ENCODE measurements at places on chromosomes 1 and 21.

DNA sequence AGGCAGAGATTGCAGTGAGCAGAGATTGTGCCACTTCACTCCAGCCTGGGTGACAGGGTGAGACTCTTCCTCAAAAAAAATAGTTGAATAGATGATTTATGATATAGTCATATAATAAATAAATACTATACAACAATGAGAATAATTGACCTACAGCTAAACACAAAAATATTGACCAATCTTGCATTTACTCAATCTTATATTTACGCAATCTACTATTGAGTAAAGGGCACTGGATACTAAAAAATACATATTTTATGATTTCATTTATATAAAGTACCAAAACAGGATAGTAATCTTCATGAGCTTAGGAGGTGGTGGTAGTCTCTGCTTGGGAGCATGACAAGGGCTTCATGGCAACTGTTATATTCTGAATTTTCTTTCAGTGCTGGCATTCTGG, 19.1 kb upstream of the GBP3 start:
- no peak for DNase-seq

- DNase-seq = no peak
Observed at GRCh38 chr1:151502035-151502700, 9.0 kb upstream of the CGN start.

DNA sequence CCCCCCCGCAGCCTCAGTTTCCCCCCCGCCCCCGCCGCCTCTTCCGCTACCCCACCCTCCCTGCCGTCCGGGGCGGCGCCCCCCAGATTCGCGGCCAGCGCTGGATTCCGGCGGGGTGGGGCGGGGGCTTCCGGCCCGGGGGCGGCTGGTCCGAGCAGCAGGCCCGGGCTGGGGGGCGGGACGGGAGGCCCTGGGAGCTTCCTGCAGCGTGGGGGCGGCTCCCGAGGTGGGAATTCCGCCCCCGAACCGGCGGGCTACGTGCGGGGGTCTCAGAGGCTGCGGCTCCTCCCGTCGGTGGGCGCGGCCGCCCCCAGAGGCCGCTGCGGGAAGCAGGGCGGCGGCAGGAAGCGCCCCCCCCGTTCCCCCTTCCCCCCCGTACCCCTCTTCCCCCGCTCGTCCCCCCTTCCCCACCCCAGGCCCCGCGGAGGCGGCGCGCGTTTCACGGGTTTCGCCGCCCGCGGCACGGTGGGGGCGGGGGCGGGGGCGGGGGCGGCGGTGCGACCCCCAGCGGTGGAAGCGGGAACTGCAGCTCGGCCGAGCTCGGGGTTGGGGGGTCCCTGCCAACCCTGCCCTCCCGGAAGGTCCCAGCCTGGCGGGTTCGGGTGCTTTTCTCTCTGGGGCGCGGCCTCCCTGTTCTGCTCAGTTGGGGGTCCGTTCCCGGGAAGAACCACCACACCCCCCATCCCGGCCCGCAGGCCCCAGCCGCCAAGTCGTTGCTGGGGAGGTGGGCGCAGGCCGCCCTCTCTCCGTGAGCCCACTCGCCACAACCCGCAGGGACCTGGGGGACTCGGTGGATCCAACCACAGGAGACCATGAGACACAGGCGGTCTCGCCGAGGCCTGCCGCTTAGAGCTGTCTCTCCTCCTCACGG, 76.3 kb downstream of the MORN1 start:
- peak; percentile 76 for DNase-seq

- DNase-seq = peak; percentile 100
Observed at GRCh38 chr1:225999227-225999911, at the start of gene SDE2. Gene SDE2 (minus strand): TSS chr1:225999343. CDS start chr1:225999312, 31 bp downstream.

DNA sequence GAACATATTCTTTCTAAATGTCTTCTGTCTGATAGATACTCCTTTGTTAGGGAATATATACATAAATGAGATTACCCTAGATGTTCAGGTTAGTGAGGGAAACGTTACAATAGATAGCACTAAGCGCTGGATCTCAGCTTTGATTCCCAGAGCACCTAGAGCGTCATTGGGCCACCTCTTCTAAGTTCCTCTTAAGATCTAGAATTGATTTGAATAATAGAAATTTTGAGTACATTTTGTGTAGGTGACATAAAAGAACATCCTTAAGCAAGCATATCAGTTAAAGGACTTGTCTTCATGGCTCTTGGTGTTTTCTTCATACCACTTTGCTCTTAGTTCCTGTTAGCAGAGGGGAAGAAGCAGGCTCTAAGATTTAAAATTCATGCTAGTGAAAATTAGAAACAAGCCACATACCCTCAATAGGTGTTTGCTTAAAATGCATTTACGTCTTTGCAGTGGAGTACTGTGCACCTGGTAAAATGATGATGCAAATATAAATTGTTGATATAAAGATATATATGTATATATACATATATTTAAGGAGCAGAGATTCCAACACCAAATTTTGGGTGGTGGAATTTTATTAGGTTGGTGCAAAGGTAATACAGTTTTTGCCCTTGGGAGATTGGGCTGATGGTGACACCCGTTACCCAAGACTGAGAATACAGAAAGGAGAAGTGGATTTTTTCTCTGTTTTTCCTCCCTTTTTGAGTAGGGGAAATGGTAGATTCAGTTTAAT, 47.1 kb downstream of the DYRK1A start:
- peak; percentile 35 for DNase-seq

DNA sequence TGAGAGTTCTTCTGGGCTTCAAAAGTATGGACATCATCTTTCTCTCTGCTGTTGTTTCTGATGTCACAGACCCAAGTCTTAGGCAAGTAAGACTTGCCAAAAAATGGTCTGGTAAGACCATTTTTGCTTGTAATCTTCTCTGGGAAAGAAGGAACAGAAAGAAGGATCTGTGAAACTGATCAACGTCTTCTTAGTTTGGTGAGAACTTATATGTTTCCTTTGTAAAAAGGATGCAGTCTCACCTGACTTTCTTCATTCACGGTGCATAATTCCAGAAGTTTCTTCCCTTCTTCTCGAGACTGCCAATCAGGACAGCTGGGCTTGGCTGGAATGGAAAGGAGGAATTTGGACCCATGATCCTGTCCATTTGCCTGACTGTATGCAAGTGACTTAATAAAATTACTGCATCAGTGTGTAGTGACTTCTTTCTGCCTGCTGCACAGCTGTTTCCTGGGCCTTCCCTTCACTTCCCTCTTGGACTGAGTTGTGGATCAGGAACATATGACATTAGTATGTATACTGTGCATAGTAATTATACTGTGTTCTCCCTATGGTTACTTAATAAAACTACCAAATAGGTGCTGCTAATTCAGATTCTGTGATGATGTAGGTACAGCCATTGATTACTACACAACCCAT, 7.6 kb upstream of the DENND1B start:
- DNase-seq = no peak

DNA sequence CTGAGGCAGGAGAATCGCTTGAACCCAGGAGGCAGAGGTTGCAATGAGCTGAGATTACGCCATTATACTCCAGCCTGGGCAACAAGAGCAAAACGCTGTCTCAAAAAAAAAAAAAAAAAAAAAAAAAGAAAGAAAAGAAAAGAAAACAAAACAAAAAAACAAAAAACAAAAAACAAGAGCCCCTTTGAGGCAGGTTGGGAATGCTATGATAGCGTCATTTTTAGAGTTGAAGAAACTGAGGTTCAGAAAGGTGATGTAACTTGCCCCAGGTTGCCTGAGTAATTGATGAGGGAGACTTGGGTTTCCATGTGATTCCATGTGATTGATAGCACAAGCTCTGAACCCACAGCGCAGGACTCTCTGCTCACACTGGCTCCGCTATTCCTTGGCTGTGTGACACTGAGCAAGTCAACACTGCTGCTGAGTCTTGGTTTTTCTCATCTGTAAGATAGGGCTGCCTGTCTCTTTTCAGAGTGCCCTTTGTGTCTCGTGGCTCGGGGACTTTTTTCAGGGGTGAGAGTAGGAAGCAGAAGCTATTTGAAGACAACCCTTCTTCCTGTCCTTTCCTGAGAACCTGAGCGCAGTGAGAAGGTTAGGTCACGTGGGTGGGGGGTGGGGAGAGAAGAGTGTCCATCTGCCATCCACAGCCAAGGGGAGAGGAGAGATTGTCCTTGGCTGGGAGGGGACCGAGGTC, 2.5 kb downstream of the CNR2 start:
- DNase-seq = peak; percentile 64

DNA sequence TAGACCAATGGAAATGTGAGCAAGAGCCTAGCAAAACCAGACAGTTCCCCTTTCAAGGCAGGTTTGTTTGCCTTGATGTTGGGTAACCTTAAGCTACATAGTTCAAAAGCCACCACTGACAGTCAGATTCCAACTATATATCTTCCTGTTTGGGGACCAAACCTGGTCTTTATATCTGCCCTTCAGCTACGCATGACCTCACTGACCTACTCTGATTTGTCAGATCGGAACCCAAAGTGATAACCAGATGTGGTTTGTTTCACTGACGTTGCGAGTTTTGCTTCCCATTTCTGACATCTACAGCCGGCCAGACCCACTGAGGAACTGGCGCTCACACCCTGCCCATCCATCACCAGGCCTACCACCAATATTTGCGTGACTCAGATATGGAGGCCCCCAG, 361.1 kb upstream of the CHRM3 start:
- DNase-seq = no peak

DNA sequence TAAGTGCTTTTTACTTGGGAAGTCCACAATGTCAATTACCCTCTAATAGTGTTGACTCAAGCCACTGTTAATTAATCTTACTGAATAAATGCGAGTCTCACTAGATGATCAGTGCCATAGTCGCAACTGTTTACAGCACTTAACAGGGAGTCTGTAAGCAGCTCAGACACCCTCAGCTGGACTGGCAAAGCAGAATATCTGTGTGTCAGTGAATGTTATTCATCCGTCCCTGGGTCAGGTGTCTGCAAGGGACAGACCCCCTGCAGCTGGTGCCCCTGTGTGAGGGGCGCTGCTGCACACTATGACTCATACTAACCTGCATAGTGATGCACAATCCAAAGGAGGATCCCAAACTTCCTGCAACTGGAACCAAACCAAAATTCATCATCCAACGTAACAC, 306.5 kb downstream of the HHIPL2 start:
- DNase-seq = no peak

DNA sequence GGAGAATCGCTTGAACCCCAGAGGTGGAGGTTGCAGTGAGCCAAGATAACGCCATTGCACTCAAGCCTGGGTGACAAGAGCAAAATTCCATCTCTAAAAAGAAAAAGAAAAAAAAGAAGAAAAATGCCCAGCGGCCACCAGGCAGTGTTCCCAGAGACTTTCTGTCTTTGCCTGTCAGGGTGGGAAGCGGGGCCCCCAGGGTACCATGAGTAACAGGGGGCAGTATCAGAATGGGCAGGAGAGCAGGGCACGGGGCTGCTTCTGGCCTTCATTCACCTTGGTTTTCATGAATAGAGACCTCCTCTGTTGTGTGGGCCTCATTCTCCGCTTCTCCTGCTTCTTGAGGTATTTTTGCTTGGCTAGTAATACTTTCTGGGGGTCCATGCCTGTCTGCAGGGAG, 20.4 kb downstream of the SLC26A9 start:
- no peak for DNase-seq

GRCh38 chr1:189654906-189655305, 822.8 kb downstream of the BRINP3 start:
- no peak for DNase-seq

DNA sequence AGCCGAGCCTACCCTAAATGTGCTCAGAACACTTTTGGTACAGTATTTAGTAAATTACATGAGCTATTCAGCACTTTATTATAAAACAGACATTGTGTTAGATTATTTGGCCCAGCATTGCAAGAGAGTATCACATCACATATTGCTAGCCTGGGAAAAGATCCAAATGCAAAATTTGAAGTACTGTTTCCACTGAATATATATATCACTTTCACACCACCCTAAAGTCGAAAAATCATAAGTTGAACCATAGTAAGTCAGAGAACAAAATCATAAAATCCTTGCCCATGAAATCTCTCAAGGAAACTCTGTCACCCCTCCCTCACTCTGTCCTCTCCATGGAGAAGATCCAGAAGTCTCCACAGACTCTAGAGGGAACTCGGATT, 33.1 kb downstream of the RGS8 start:
- DNase-seq = no peak

DNA sequence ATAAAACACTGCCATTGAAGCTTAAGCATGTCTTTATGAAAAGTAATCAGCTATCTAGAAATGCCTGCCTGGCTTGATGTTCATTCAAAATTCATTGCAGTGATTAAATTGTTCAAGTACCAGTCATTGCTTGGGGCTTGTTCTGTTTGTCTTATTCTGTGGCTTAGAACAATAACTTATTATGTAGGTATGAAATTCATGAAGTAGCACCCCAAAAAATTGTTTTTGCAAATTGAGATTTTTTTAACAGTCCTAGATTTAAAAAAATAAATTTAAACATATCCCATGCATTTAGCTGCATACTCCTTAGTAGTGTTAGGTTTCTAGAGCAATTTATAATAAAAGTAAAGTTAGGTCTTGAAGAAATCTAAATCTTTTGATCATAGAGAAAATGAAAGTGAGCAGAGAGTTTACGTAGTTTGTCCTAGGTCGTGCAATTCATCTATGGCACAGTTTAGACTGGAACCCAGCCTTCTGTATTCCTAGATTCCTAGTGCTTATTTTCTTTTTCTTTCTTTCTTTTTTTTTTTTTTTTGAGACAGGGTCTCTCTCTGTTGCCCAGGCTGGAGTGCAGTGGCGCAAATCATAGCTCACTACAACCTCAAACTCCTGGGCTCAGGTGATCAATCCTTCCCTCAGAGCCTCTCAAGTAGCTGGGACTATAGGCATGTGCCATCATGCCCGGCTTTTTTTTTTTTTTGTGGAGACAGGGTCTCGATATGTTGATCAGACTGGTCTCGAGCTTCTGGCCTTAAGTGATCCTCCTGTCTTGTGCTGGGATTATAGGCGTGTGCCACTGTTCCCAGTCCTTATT, 9.3 kb downstream of the MIER1 start:
- no peak for DNase-seq

- no peak for DNase-seq
Observed at GRCh38 chr1:6880951-6881690, 95.9 kb downstream of the CAMTA1 start.

DNA sequence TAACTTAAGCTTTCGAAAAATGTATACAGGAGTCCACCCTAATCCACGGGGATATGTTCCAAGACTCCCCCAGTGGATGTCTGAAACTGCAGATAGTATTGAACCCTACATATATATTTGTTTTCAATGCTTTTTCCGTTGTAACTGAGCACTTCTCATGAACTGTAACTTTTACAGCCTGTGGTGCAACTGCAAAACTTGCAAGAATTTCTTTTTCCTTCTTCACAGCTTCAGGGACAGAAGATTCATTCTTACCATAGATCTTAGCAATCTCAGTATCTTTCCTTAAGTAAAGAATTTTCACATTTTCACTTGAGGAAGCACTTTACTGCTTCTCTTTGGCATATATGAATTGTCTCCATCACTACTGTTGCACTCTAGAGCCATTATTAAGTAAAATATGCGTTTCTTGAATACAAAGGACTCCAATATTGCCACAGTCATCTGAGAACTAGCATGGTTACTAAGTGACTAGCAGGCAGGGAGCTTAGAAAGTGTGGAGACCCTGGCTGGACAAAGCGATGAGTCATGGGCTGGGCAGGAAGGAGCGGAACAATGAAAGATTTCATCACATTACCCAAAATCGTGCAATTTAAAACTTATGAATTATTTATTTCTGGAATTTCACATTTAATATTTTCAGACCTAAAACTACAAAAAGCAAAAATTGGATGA, 14.1 kb downstream of the DPYD start:
- DNase-seq = no peak

- no peak for DNase-seq
Observed at GRCh38 chr21:14526836-14527695, 19.0 kb downstream of the SAMSN1 start.

Measured in naive B cell (primary cell).